ENCODE measurements at places on chromosomes 5 and 9.

- DNase-seq = no peak
These were observed 166.3 kb downstream of the YIPF5 start for GRCh38 chr5:144004146-144004545.

- no peak for DNase-seq
These were observed 532.2 kb upstream of the TUSC1 start for GRCh38 chr9:26210338-26210851.

- DNase-seq = no peak
These were observed 940 bp upstream of the CAMK4 start for GRCh38 chr5:111223101-111223786.

- DNase-seq = no peak
These were observed 61.5 kb upstream of the DMAC1 start for GRCh38 chr9:7861086-7861485.

All from stimulated activated CD8-positive, alpha-beta memory T cell treated with anti-CD3 and anti-CD28 coated beads, Interleukin-4, amount 100 ng/mL, for 4 hours (primary cell).